ENCODE measurements at places on chromosomes 16 and 17.

DNA sequence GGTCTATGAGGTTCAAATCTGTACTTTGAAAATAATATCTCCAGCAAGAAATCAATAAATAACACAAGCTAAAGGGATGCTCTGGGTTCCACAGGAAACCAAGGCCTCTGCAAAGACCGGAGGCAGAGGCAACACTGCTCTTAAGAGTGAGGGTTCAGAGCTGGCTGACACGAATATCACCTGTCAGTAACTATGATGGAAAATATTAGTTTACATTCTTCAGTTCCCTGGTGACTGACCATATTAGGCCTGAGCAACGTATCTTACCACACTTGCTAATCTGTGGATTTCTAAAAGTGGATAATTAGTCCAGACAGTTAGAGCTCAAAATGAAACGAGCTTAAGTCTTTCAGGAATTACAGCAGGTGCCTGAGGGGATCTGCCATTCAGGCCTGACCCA lies 459.3 kb downstream of the HS3ST3B1 start:
- no peak for DNase-seq

GRCh38 chr16:80526418-80527061 lies 14.3 kb upstream of the DYNLRB2 start:
- DNase-seq, result no peak

DNA sequence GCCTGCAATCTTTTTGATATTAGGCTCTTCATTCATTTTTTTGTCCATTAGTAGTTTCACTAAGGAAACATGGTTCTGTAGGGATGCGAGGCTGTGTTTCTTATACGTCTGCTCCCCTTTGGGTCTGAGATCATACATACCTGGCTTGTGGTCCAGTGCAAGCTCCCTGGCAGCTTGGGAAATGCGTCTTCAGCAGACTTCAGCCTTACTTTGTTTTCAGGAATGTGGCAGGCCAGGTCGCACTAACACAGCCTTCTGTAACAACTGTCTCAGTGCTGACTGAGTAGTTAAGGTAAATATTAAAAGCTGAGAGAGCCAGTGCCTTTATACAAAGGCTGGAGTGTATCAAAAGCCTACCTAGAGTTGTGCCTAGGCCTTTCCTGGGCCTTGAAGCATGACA lies 970.5 kb upstream of the EEF2KMT start:
- no peak for DNase-seq

GRCh38 chr17:77258638-77259037 lies 117.9 kb downstream of the SEC14L1 start:
- DNase-seq, result no peak
